ENCODE measurements at places on chromosomes 11 and 22. TPM values are rescaled to one million over a fixed set of nuclear protein-coding genes. Genes with fewer than 3 reads are reported as not detected.

The CHST1 gene
- polyA plus RNA-seq: 0.04 TPM

The CABP4 gene
- not detected for polyA plus RNA-seq

The CCDC90B gene
- polyA plus RNA-seq: 56.2 TPM

The CRYBB3 gene
- polyA plus RNA-seq: not detected

The GPR83 gene
- polyA plus RNA-seq: 0.04 TPM

The OR51E2 gene
- not detected for polyA plus RNA-seq

The ANGPTL5 gene
- polyA plus RNA-seq: not detected

The MS4A6E gene
- not detected for polyA plus RNA-seq

The PARVA gene
- 147 TPM for polyA plus RNA-seq

The ZNF214 gene
- 1.8 TPM for polyA plus RNA-seq

The INS gene
- not detected for polyA plus RNA-seq

The MOV10L1 gene
- 5.8 TPM for polyA plus RNA-seq

The FXYD2 gene
- not detected for polyA plus RNA-seq

The IGLL1 gene
- not detected for polyA plus RNA-seq

The CRYBB1 gene
- not detected for polyA plus RNA-seq

The TIGD3 gene
- 0.04 TPM for polyA plus RNA-seq

The HEPACAM gene
- not detected for polyA plus RNA-seq

The FBLN1 gene
- polyA plus RNA-seq: 681 TPM

The NDUFS8 gene
- polyA plus RNA-seq: 101 TPM

The MS4A3 gene
- polyA plus RNA-seq: not detected

The PANX3 gene
- not detected for polyA plus RNA-seq

The SLC22A8 gene
- polyA plus RNA-seq: not detected

The DAGLA gene
- 2.5 TPM for polyA plus RNA-seq

The PSMA1 gene
- polyA plus RNA-seq: 169 TPM

The FGF4 gene
- polyA plus RNA-seq: not detected

The OTOG gene
- not detected for polyA plus RNA-seq

The OR5L2 gene
- polyA plus RNA-seq: not detected

The SCGB1D2 gene
- polyA plus RNA-seq: not detected

The TSPAN18 gene
- 0.55 TPM for polyA plus RNA-seq

The THYN1 gene
- 57.4 TPM for polyA plus RNA-seq

The POU2F3 gene
- polyA plus RNA-seq: 0.06 TPM

The DEPDC7 gene
- polyA plus RNA-seq: 4.2 TPM

The TYR gene
- not detected for polyA plus RNA-seq

The VPREB3 gene
- not detected for polyA plus RNA-seq

The SLC6A5 gene
- polyA plus RNA-seq: not detected

The KRTAP5-1 gene
- not detected for polyA plus RNA-seq

The GATD1 gene
- 37.9 TPM for polyA plus RNA-seq

The HMBS gene
- polyA plus RNA-seq: 54.9 TPM

The CCDC73 gene
- not detected for polyA plus RNA-seq

The TTC36 gene
- polyA plus RNA-seq: not detected

The PNPLA5 gene
- not detected for polyA plus RNA-seq

The USP2 gene
- polyA plus RNA-seq: 0.27 TPM

The OR10A5 gene
- polyA plus RNA-seq: not detected

The ADAMTS8 gene
- not detected for polyA plus RNA-seq

The YPEL1 gene
- polyA plus RNA-seq: 0.69 TPM

The CBLIF gene
- polyA plus RNA-seq: not detected

The GAB2 gene
- polyA plus RNA-seq: 8.4 TPM

The APOA5 gene
- not detected for polyA plus RNA-seq

The GGTLC3 gene
- not detected for polyA plus RNA-seq

The UCP3 gene
- 0.77 TPM for polyA plus RNA-seq

The FAM180B gene
- not detected for polyA plus RNA-seq

The MRPL11 gene
- 52.7 TPM for polyA plus RNA-seq

The C11orf87 gene
- polyA plus RNA-seq: 0.11 TPM

The PKDREJ gene
- polyA plus RNA-seq: not detected

The MRGPRE gene
- polyA plus RNA-seq: not detected

The FADS3 gene
- polyA plus RNA-seq: 271 TPM

The LINC01488 gene
- polyA plus RNA-seq: not detected
